ENCODE measurements at places on chromosomes 1 and 21.
A peak's percentile ranks its signal among the peaks of the same experiment; 100 is the strongest.

- no peak for DNase-seq
Observed at GRCh38 chr1:76254104-76255030, 179.8 kb downstream of the ST6GALNAC3 start.

- no peak for DNase-seq
Observed at GRCh38 chr1:160858507-160858906, 4.2 kb downstream of the CD244 start.

DNA sequence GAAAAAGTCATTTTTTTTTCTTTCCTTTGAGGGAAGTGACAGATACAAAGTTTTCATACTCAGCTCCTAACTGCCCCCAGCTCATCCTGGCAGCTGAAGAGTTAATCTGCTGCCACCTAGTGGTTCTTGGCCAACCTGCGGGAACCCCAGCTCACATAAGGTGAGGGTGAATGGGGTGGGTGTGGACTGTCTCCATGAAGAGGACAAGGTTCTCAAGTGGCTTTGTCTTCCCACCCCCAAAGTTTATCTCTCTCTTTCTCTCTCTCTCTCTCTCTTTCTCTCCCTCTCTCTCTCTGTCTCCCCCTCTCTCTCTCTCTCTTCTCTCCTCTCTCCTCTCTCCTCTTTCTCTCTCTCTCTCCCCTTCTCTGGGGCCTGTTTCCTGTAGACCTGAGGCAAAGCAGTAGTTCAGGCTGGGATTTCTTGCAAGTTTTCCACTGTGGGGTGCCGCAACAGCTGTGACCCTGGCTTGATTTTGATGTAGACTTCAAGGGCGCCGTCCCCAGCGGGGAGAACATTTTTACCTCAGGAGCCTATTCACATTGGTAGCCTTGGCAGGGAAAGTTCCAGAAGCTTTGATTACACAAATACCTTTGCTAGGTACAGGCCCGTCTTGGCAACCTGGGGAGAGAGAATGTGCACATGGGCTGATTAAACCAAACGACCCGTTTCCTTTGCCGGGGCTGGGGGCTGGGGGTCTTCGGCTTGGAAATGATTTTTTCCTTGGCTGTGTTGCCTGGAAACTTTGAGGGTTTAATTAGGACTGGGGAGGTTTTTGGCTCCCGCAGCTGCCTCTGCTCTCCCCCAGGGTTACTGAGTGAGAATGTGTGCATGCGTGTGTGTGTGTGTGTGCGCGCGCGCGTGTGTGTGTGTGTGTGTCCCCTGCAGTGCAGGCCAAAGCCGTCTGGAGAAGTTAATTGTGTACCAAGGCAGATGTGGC is 135.9 kb downstream of the TM2D1 start:
- DNase-seq, result peak; percentile 72

DNA sequence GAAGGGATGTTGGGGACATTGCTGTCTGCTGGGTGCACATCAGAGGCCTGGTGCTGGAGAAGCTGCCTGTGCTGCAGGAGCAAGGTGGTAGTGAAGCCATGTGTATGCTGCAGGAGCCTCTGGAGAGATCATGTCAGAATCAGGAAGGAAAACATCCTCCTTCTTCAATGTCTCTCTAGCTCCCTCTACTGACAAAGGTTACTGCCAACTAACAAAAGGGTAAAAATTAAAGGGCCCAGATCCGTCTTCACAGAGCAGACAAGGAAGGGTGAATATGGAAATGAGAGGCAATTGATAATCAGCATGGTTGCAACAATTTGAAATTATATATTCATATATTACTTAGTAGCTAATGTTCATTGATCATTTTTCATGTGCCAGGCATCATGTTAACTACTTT is 32.2 kb downstream of the FAM177B start:
- no peak for DNase-seq

- no peak for DNase-seq
Observed at GRCh38 chr21:32463367-32463766, 50.9 kb downstream of the EVA1C start.

DNA sequence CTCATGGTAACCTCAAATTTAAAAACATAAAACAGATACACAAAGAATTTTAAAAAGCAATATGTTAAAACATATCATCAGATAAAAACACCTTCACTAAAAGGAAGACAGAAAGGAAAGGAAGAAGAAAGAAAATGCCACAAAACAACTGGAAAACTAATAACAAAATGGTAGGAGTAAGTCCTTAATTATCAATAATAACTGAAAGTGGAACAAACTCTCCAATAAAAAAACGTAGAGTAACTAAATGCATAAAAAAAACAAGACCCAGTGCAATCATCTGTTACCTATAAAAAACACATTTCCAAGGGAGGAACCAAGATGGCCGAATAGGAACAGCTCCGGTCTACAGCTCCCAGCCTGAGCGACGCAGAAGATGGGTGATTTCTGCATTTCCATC is 47.1 kb upstream of the ACADM start:
- DNase-seq, result no peak

GRCh38 chr1:200737647-200738291 is 924 bp upstream of the CAMSAP2 start:
- DNase-seq, result no peak

- no peak for DNase-seq
Observed at GRCh38 chr1:240737766-240738265, 125.9 kb upstream of the GREM2 start.

GRCh38 chr1:244815600-244816099 is 19.8 kb upstream of the COX20 start:
- no peak for DNase-seq

DNA sequence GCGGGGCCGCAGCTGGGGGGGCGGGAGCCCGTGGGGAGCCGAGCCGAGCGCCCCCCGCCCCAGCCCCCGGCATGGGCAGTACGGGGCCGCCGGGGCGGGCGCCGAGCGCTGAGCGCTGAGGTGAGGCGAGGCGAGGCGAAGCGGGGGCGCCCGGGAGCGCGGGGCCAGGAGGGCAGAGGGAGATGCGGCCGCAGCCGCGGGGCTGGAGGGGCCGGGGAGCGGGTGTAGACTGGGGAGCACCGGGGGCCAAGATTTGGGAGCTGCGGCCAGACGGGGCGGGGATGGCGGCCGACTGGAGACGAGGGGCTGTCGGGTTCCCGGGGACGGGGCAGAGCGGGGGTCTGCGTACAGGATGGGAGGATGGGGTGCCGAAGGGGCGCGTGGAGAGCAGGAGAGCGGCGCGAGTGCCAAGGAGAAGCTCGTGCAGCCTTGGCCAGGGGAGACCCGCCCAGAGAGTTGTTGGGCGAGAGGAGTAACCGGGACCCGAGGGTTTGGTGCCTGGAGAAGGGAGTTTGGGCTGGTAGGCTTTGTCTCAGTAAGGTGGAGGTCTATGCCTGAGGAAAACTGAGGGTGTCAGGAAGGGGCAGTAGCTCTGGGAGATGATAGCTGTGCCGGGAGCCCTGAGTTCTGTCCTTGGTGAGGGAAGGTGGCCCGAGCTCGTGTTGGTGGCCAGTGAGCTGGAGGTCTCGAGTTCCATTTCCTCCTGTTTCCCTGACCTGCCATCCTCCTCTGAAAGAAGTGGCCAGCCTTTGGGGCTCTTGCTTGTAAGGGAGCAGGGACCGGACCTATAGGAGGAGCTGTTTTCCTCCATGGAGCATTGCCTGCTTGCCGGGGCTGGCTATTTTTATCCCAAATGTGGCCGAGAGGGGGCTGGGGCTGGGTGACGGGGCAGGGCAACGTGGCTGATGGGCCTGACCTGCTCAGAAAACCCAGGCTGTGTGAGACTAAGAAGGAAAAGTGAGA is 539 bp downstream of the ATP8B2 start:
- no peak for DNase-seq

- DNase-seq, result peak; percentile 36
Observed at GRCh38 chr1:40530735-40531380, 579 bp upstream of the ZNF684 start.

GRCh38 chr1:16396591-16396990 is 29.5 kb downstream of the SZRD1 start:
- peak; percentile 32 for DNase-seq

- no peak for DNase-seq
Observed at GRCh38 chr21:35384375-35384774, 335.3 kb upstream of the RUNX1 start.

- DNase-seq, result no peak
Observed at GRCh38 chr1:30901798-30902581, 6.6 kb downstream of the SDC3 start.

DNA sequence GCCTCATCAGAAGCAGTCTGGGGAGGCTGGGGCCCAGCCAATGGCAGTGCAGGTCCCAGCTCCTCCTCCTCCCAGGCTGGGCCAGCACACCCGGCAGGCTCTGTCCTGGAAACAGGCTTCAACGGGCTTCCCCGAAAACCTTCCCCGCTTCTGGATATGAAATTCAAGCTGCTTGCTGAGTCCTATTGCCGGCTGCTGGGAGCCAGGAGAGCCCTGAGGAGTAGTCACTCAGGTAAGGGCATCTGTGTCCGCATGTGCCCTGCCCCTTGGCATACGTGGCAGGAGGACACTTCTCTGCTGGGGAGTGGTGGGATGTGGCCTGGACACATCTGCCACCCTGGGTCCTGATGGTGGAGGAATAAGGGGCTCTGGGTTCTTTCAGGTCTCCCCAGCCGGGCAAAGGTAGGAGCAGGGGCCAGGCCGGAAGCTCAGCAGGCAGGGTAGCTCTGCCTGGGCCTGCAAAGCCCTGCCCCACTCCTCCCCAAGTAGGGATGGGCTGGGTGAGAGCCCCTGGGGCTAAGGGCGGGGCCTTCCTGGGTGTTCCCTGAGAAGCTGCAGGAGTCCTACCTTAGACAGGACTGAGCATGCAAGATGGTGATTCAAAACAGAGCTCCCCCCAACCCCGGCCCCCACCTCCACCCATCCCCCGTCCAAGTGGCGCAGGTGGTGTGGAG is at the start of gene GJB5:
TSS of gene GJB5 (plus strand) at position 84 of the 674 bp plus-strand sequence. CDS start 2,284 bp downstream, outside the sequence.
- DNase-seq, result no peak

- DNase-seq, result no peak
Observed at GRCh38 chr21:44360159-44360558, 6.7 kb downstream of the TRPM2 start.

GRCh38 chr1:12083766-12084165 is 20.7 kb downstream of the TNFRSF8 start:
- DNase-seq, result no peak

- no peak for DNase-seq
Observed at GRCh38 chr1:192574073-192574472, 1.5 kb upstream of the RGS1 start.

DNA sequence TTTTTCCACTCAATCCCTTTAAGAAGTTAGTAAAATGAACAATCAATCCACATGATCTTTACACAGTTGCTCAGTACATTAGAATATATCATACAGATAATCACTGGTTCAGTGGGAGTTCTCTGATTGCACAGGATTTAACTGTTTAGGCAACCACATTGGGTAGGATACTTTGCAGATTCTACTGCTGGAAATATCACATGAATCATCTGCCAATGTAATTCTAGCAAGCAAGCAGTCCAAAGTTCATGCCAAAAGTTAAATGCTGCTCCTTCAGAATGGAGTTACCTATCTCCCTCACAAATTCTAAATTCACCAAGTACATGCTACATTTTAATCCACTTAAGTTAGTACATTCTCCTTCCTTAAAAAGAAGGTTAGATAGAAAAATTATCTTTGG is 52.4 kb downstream of the NEGR1 start:
- DNase-seq, result no peak

DNA sequence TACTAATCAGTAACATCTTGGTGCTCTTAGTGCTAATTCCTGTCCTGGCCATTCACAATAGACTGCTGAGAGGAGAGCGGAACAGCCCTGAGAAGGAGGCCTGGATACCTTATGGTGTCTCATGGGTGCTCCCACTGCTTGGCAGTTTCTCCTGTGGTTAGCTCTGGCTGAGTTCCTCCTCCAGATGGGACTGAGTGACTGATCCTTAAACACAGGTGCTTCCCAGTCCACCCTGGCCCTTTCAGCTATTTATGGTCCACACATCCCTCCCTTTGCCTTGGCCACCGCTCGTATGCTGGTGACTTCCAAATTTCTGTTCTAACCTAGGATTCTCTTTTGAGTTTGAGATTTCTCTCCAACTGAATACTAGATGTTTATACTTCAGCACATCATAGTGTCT is 157.0 kb upstream of the CACNA1E start:
- DNase-seq, result no peak

DNA sequence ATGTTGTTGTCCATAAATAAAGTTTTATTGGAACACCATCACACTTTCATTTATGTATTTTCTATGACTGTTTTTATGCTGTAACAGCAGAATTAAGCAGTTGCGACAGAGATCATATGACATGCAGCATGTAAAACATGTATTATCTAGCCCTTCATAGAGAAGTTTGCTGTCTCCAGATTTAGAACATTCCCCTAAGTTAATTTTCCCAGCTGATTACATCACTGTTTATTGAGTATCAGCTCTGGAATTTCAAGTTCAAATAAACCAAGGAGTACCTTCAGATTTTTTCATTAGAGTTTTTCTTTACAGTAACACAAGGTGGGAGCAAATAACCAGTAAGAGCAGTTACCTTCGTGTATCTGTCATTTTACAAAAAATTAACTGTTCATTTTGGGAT is 792.8 kb downstream of the USP25 start:
- DNase-seq, result no peak

- DNase-seq, result no peak
Observed at GRCh38 chr1:22711591-22712501, 1.2 kb downstream of the EPHB2 start.

DNA sequence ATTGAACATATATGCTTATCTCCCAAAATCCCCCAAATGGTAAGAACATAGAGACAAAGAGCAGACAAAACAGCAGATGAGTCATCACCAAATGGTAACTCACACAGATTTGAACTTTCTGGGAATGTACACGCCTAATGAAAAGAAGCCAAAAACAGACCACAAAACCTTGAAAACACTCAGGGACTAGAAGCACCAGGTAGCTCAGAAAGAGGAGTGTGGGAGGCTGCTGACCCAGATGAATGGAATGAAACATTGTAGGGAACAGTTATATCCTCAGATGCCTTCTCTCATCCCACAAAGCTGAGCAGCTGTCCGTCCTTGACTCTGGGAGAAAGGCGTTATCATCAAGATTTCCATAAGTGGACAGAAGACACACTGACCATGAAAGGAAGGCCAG is 307.0 kb upstream of the USP25 start:
- DNase-seq, result no peak

DNA sequence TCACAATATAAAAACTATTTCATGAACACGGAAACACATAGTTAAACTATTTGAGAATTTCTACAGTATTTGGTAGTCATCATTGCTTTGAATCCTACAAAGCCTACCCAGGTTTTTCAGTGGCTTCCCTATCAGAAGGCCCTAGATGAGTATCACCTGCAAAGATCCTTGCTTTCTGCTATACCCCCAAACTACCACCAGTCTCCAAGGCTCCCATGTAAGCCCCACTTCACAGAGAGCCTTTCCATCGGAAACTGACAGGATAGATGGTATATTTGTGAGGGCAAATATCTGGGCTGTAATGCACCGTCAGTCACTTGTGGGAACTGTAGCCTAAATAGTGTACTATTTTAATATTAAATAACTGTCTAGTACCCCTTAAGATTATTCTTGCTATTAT is 674.3 kb downstream of the BRINP3 start:
- DNase-seq, result no peak

DNA sequence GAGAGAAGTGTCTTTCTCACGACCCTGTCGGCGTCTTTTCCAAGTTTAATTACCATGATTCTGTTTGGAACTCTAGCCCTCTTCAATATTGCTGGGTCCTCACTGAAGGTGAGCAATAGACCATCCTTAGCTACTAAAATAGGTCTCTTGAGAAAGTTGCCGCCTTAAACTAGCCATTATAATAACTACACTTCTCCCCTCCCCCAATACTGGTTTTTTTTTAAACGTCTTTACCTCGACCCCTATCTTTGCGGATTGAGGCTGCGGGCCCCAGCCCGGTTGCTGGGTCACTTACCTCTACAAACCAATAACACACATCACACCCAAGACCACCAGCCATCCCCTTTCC is 672 bp downstream of the ENSA start:
- DNase-seq, result no peak

Measured in NCI-H1105 treated with DMSO at 0.1 percent for 48 hours (cell line).